ENCODE measurements at places on chromosomes 11 and 22.
A peak's percentile ranks its signal among the peaks of the same experiment; 100 is the strongest.

GRCh38 chr11:91396236-91397133, 828.1 kb upstream of the FAT3 start:
- no peak for DNase-seq

GRCh38 chr22:41842996-41843970, 10.4 kb downstream of the SREBF2 start:
- no peak for DNase-seq

GRCh38 chr11:43687120-43687791, 6.7 kb downstream of the HSD17B12 start:
- peak; percentile 9 for DNase-seq

DNA sequence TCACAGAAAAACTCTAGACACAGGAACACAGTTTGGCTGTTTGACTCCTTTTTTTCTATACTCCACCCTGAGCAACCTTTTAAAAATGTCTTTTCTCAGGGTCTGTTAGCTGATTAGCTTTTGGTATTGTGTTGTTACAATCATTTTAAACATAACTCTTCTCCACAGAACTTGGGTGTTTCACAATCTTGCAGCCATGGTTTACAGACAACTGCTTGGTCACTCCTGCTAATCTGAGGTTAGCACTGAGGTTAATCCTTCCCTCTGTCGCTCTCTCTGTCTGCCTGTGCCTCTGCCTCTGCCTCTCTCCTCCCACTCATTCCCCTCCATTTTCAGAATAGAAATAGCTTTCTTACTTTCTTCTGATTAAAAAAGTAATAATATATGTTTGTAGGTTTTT, 62.4 kb upstream of the ZBED5 start:
- DNase-seq: no peak
